Occipital lobe (tissue), 3 donors: ENCODE measurements at places on chromosomes 5 and 9.

DNA sequence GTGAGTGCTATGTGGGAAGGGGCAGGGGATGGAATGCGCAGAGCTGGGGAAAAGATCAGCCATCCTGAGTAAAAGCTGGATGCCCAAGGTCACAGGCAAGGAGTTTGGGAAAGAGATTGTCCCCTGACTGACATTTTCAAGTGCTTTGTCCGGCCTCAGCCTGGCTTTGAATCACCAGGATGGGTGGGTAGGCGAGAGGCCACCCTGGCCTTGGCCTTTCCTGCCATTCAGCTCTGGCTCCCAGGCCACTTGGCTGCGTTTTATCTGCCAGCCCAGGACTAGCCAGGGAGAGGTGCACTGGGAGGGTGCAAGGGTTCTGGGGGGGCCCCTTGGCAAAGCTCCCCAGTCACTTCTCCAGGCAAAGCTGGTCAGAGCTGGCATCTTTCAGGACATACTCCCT, 37.4 kb upstream of the SYNPO start:
- DNase-seq = no peak

DNA sequence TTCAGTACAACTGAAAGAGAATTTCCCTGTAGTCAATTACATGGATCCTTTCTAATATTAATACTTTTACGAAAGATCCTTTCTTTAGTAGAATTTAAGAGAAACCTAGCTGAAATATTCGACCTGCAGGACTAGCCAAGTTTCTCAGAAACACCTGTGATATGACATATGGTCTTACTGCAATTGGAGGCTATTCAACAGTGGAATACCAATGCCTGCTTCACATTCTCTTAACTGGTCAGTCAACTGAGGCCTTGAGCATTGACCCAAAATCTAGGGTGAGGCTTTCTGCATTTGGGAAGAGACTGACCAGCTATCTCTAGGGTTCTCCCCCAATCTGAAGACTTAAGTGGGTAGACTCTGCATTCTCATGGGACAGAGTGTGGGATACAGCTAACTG, 12.3 kb downstream of the UBE2QL1 start:
- no peak for DNase-seq

GRCh38 chr9:115126404-115126803, 8.4 kb upstream of the TNC start:
- no peak for DNase-seq

- no peak for DNase-seq
These were observed 154.1 kb downstream of the ADAMTS6 start for GRCh38 chr5:65327582-65327981.
